Stimulated activated CD4-positive, alpha-beta T cell treated with anti-CD3 and anti-CD28 coated beads, Interleukin-4, amount 100 ng/mL, for 1 hour (primary cell): ENCODE measurements at places on chromosomes 2 and 18.

DNA sequence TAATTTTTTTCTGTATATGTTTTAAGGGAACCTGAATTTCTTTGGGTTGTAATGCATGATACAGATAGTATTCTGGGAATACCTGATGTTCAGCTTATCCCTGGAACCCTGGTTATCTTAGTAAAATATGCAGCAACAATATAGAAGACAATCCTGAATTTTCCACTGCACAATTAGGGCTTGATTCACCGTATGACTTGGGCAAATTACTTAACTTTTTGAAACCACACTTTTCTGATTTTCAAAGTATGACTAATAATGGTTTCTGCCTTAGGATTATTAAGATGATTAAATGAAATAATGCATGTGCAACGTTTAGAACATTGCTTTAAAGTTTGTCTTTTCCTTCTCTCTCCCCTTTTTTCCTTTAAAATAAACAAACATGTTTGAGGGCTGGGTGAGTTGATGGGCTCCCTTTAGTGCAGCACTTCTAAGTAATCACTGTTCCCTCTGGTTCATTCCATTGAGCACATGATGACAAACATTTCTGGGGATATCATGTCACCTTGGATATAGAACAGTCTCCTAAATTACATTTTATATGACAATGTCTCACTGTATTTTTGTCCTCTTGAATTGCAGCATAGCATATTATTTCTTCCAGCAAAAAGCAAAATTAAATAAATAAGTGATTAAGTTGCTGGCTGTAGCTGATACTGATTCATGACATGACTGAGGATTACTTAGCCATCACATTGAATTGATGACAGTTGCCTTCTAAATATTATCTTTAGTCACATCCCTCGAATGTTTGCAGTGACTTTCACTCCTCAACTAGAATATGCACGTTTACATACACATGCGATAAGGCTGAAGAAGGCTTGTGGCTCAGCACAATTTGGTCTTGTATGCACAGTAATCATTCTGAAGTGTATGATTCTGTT is 254.5 kb downstream of the NEDD4L start:
- DNase-seq = no peak

DNA sequence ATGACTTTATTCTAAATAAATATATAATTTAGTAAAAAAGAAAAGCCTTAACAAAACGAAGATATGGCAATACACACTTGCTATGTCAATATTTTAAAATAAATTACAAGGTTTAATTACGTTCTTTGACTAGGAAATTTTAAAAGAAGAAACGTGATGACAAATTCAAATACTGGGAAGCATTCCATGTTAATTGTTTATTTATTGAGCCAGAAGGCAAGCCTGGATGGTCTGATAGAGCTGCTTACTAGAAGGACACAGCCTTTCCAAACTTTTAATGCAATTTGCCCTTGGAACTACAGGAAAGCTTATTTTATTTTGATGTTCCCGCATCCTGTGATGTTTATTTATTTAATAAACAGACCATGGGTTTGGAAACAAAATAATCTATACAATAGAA is 33.4 kb upstream of the DSEL start:
- DNase-seq = no peak

DNA sequence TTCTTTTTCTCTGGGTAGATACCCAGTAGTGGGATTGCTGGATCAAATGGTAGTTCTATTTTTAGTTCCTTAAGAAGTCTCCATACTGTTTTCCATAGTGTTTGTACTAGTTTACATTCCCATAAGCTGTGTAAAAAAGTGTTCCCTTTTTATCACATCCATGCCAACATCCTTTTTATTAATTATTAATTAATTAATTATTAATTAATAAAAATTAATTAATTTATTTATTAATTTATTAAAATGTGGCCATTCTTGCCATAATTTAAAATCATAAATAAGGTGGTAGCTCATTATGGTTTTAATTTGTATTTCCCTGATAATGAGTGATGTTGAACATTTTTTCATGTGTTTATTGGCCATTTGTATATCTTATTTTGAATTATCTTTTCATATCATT is 234.3 kb upstream of the FBXO11 start:
- DNase-seq = no peak

DNA sequence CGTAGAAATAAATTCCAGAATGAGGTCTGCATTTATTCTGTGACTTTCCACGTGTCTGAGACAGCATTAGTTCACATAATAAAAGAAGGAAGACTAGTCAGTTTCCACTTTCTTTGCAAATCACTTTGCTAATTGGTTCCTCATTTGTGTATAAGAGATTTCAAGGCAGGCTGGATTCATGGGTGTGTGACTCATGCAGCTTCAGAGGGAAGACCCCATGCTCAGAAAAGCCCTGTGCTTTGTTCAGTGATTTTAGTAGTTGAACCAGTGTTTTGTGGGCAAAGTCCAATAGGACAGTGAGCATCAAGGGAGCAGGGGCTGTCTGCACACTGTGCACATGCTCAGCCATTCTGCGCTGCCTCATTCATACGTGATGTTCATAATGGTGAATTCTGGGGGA is 297.8 kb downstream of the DLGAP1 start:
- no peak for DNase-seq

DNA sequence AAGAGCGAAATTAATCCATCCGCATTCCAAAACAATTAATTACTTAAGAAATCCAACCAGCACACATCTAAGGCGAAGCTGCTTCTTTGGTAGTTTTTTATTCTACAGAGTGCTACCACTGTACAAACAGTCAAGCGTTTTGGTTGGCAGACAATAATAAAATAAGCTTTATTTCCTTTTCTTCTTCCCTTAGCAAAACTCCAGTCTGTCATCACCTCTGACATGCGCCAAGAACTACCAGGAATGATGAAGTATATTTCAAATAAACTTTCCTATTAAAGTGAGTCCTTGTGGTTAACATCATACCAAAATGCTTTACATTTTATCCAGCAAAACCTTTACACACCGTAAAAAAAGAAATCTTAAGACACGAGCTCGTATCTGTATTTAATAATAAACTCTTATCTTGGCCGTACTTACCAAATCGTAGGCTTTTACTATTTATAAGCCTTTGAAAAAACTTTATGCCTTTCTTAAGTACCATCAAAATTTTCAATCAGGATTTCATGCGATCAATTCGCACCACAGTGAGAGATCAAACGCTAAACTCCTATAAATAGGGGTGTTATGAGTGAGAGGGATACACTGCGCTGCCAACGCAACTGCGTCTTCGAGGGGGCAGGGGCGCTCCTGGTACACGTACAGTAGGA is 1.3 kb downstream of the ATL2 start:
- DNase-seq = peak; percentile 46

GRCh38 chr2:10935953-10936942 is 24.5 kb downstream of the KCNF1 start:
- no peak for DNase-seq

DNA sequence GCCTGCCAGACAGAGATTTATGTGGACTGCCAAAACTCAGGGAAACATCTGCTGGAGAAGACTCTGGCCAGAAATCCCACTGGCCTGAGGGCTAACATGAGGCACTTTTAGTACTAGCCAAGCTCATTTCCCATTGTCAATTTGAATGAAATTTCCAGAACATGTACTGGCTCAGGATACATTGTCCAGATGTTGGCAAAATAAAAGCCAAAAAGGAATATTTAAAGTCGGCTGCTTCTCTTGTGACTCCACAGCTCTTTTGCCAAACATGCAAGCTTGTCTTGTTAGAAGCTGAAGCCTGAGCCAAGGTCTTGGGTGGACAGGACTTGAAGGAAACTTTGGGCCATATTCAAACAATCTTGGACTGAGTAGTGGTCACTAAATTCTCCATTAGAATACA is 215.5 kb downstream of the NCKAP5 start:
- DNase-seq = no peak

DNA sequence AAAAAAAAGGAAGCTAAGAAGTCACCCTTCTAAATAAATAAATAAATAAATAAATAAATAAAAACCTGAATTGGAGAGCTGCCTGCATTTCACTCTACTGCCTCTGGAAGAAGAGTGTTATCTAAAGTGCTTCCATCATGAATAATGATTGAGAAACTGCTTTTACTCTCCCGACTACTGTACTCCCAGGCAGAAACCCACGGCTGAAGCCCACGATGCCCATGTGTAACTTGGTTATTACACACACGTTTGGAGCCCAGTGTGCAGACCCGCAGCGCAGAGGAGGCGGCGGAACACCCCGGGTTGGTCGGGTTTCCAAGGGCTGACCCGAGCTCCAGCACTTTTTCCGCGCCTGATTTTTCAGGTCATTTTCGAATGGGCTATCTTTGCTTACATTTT is 697 bp upstream of the SPATS2L start:
- peak; percentile 6 for DNase-seq

DNA sequence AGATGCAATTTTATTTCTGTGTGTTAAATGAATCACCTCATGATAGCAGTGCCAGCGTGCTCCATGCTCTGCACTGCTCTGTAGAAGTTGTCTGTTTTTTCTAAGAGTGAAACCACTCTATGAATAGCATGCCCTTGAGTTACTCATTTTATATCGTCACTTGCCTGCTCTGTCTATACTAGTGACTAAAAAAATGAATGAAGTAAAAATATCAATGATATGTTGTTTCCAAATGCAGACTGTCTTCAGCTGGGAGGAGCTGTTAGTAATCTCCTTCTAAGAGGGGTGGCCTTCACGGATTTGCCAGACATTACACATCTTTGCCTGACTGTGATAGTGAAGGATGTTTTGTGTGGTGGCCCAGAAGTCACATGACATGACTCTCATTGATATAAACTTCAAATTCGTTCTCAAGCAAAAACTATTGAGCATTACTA is 852.1 kb downstream of the CNTNAP5 start:
- no peak for DNase-seq

DNA sequence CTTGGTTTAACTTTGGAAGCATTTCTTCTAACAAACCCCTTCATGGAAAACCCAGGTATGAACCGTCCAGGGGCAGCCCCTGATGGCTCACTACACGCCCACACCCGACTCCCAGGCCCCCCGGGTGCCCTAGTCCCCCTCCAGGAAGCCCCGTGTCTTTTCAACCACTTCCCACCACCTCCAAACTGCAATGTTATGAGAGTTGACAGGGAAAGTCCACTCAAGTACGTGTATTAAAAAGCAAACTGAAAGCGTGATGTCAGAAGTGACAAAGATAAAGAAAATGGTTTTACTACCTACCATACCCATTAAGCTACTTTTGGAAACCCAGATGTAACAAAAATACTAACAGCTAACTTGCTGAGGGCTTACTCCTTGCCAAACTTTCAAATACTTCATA is 51.5 kb downstream of the L3MBTL4 start:
- no peak for DNase-seq

GRCh38 chr18:11823545-11823944 is 27.7 kb upstream of the CHMP1B start:
- no peak for DNase-seq

- DNase-seq = no peak
Measured at GRCh38 chr2:139600166-139600565, 820.0 kb upstream of the NXPH2 start.

GRCh38 chr18:35267161-35267651 is 22.8 kb downstream of the ZSCAN30 start:
- DNase-seq = peak; percentile 78

DNA sequence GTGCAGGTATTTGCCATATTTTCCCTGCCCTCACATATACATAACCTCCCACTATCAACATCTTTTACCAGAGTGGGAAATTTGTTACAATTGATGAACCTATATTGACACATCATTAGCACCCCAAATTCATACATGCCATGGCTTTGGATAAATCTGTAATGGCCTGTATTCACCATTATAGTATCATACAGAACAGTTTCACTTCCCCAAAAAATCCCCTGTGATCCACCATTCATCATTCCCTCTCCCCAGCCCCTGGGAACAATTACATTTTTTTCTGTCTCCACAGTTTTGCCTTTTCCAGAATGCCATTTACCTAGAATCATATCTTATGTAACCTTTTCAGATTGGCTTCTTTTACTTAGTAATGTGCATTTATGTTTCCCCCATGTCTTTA is 494.5 kb downstream of the RNF144A start:
- DNase-seq = no peak

GRCh38 chr2:70243806-70244584 is 4.4 kb downstream of the TIA1 start:
- no peak for DNase-seq

GRCh38 chr18:3015851-3016250 is 2.9 kb upstream of the LPIN2 start:
- DNase-seq = no peak

DNA sequence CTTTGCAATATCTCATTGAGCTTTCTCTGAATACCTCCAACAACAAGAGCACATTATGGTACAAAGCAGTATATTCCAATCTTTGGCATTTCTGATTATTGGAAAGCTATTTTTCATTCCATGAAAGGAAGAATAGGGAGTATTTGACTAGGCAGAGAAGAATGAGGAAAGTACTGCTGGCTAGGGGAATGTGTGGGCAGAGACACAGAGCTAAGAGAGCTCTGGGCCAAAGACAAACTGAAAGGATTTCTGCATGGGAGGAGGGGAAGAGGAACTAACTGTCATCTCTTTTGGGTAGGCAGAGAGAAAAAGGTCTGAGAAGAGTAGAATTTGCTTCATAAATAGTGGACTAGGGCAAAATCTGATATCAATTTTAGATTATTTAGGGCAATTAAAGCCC is 150.8 kb downstream of the CCDC85A start:
- DNase-seq = no peak

GRCh38 chr18:52499644-52500043 is 159.6 kb downstream of the DCC start:
- no peak for DNase-seq

DNA sequence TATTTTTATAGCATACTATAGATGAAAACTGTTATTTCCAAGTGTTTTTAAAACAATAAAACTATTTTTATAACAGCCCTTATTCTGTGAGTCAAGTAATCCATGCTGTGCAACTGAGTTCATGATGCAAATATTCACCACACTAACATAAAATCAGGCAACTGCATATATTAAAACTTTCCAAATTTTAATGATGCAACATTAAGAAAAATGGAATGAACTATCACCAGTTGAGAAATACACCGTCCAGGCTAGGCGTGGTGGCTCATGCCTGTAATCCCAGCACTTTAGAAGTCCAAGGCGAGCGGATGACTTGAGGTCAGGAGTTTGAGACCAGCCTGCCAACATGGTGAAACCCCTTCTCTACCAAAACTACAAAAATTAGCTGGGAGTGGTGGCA is 114.5 kb downstream of the CDH2 start:
- DNase-seq = no peak

GRCh38 chr18:13626544-13626908 is 99.8 kb downstream of the FAM210A start:
- DNase-seq = no peak

- DNase-seq = no peak
Measured at GRCh38 chr2:172455121-172455515, 27.7 kb downstream of the ITGA6 start.

DNA sequence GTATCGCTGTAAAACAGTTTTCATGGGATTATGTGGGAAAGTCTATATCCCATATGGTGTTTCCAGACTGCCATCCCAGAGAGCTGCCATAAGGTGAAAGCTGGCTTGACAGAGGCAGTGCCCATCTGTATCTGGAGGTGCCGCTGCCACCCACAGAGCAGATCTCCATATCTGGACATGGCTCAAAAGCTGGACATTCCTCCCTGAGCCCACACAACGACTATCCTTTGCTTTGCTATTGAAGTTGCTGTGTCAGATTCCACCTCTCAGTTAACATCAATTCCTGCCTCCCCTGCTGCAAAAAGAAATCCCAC is 55.2 kb downstream of the RND3 start:
- DNase-seq = no peak
